RPMI8226 (cell line): ENCODE measurements at places on chromosomes 7 and 10.

- peak; percentile 99 for DNase-seq
These were observed at the start of gene CASP2 for GRCh38 chr7:143287935-143288826. TSS of gene CASP2 (plus strand) at chr7:143288351. CDS start at chr7:143288456, 105 bp downstream.

DNA sequence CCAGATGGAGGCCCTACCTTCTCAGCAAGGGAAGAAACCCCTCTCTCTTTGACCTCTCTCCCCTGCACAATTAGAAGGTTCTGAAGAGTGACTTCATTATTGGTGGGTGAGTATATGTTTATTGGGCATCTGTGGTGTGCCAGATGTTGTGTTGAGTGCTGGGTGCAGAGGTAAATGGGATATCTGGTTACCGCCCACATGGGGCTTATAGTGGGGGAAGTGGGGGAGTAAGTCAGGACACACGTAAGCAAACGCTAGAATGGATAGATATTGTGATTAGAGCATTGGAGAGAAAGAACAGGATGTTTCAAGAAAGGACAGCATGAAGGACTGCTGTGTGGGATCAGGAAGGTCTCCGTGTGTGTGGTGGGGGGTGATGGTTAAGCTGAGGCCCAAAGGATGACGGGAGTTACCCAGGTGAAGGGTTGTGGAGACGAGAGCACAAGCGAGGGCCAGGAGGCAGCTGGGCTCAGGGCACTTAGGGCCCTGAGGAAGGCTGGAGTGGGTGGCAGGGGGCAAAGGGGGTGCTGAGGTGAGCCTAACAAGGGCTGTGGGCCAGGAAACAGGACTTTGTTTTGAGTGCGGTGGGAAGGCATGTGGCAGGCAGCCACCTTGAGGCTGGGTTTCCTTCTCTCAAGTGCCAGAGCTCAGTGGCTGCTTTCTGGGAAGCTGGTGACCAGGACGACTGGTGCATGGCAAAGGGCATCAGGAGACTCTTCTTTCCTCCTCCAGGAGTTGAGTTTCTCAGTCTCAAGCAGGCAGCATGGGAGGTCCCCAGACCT lies 299.9 kb downstream of the RPS24 start:
- DNase-seq, result no peak

DNA sequence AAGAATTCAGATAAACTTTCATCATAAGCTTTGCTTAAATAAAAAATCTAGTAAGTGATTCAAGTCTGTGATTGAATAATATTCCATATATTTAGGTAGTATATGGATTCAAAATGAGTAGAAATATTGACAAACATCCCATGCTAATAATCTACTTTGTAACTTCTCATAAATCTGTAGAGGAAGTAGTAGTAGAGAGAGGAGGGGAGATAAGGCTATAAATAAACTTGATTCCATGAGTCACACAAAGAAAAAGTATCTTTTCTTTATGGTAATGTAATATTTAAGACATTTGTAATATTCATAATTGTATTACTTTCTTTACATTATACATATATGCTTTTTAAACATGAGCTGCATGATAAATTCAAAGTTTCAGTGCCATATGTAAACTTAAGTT lies 25.6 kb upstream of the CD36 start:
- no peak for DNase-seq

DNA sequence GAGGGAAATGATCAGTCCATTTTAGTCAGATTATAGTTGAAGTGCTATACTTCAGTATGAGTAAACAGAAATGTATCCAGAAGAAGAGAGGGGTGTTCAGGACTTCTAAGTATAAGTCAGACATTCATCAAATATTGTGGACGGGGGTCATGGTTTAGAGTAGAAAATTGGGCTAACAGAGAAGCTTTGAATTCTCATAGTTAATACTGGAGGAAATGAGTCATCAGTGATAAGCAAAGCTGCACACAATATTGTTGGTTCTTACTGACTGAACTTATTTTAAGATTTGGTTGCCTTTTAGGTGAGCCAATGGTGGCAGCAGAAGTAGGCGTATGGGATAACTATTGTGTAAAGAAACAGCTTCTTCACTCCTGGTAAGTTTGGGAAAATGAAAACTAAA lies 1.7 kb upstream of the SUMF2 start:
- no peak for DNase-seq

GRCh38 chr10:130820880-130821482 lies 490.5 kb downstream of the TCERG1L start:
- no peak for DNase-seq

GRCh38 chr10:70285476-70285831 lies 1.6 kb upstream of the NPFFR1 start:
- no peak for DNase-seq

DNA sequence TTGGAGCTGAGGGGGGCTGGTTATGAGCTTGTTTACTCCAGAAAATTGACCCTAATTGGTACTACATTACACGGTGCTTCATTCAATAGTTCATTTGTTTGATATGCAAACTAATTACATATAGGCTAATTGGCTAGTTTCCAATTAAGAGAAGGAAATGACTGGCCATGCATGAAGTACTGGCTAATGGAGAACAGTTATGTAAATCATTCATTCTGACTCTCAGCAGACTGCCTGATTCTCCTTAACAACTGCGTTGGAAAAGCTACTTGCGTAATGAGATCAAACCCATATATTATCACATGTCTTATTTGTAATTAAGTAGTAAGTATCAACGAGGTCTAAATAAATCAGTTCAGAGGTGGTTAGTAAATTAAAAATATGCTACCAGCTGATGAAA lies 81.8 kb upstream of the CTTNBP2 start:
- DNase-seq, result no peak

DNA sequence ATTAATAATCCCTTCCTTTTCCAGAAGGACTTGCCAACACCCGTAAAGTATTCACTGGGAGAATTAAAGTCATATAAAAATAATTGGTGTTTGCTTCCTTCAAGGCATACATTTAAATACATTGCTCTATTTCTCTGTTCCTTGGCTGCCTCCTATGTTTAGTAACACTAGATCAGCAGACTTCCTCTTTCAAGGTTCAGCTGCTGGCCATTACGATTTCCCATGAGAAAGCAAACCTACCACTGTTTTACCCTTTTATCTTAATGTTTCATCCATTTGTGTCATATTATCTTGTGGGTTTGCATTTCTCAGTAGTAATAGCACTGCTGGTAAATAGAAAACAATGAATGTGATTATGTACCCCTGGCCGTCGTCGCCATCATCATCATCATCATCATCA lies 313.8 kb upstream of the BMPER start:
- DNase-seq, result no peak
